MCF 10A (cell line): ENCODE measurements at places on chromosomes 3 and 15. TPM values are rescaled to one million over a fixed set of nuclear protein-coding genes. Genes with fewer than 3 reads are reported as not detected.
A peak's percentile ranks its signal among the peaks of the same experiment; 100 is the strongest.

DNA sequence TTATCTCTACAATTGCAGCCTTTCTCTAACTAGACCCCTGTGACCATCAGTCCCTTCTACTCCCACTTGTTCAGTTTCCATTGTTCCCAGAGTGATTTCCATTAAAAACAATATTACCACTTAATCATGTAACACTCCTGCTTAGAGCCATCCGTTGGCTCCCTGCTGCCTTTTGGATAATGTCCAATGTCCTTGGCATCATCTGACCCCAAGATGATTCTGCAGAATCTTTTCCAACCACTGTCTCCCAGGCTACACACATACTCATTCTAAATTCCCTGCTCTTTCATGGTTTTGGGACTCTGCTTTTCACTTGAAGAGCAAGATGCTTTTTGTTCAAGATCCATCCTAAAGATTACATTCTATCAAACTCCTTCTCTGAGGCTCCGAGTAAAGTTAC, 7.1 kb downstream of the KCNH8 start:
- no peak overlapping the region for H3K27ac ChIP-seq
- no peak for DNase-seq
- no peaks in the 10 kb centered on the region for H3K4me1 ChIP-seq
- H3K4me3 ChIP-seq: no peak overlapping the region

GOLGA6B gene
- total RNA-seq: not detected in 2 replicates

- no peak overlapping the region for H3K27ac ChIP-seq
- H3K27me3 ChIP-seq: no peaks in the 10 kb centered on the region
- no peak overlapping the region for H3K4me3 ChIP-seq
- H3K4me1 ChIP-seq: no peaks in the 10 kb centered on the region
- H3K36me3 ChIP-seq: peaks cover 6% of the 10 kb centered on the region
Measured at GRCh38 chr3:13860001-13860400, 19.9 kb downstream of the WNT7A start.

DNA sequence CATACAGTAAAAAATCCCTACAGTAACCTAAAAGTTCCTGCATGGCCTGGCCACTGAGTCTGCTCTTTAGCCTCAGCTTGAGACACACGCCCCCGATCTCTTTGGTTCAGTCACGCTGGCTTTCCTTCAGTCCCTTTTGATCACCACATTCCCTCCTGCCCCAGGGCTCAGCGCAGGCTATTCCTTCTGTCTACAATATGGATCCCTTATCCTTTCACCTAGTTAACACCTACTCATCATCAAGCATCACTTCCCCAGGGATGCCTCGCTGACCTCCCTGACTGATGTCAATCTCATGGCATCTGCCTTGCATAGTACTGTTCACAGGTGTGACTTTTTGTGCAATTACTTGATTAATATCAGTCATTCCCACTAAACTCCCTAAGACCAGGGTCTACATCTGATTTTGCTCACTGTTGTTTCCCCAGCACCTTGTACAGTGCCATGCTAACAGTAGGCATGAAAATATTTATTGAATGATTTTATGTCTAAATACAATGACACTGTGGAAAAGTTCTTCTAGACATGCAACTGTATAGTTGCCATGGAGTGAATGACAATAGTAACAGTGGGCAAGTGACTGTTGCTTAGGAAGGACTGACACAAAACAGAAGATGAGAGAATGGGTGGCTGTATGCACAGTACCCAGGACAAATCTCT, at the start of gene SNTN:
Gene SNTN (plus strand): TSS at position 610 of the 660 bp plus-strand sequence. CDS start 13 bp downstream, at position 623.
- no peak within 1 kb of the TSS for H3K27ac ChIP-seq
- no peaks in the 10 kb centered on the region for H3K36me3 ChIP-seq
- peaks cover 28% of the 10 kb centered on the region for H3K27me3 ChIP-seq
- no peaks in the 10 kb centered on the region for H3K4me1 ChIP-seq
- H3K4me3 ChIP-seq: no peak within 1 kb of the TSS
- no peak for DNase-seq

GRCh38 chr15:87944691-87945090, 311.8 kb downstream of the NTRK3 start:
- no peak overlapping the region for H3K27ac ChIP-seq
- H3K4me3 ChIP-seq: no peak overlapping the region
- DNase-seq: no peak
- no peaks in the 10 kb centered on the region for H3K36me3 ChIP-seq

PTPRG gene
- total RNA-seq: 47.9 and 54.5 TPM in 2 replicates

DNA sequence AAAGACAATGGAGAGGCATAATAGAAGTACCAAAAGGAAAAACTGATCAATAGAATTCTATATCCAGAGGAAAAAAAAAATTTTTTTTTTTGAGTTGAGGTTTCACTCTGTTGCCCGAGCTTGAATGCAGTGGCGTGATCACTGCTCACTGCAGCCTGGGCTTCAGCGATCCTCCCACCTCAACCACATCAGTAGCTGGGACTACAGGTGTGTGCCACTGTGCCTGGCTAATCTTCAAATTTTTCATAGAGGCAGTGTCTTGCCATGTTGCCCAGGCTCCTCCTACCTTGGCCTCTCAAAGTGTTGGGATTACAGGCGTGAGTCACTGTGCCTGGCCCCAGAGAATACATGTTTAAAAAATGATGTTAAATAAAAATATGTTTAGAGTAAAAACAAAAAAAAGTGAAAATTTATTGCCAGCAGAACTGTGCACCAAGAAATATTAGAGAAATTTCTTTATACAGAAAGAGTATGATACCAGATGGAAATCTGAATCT, 154.3 kb upstream of the ZBTB20 start:
- peak; percentile 43 for DNase-seq
- no peak overlapping the region for H3K4me3 ChIP-seq
- H3K4me1 ChIP-seq: no peaks in the 10 kb centered on the region
- H3K27ac ChIP-seq: no peak overlapping the region
- no peaks in the 10 kb centered on the region for H3K27me3 ChIP-seq

UCN2 gene
- total RNA-seq: 1.5 and 3.8 TPM in 2 replicates

GRCh38 chr3:150107429-150108175, 136.9 kb upstream of the PFN2 start:
- no peaks in the 10 kb centered on the region for H3K4me1 ChIP-seq
- DNase-seq: no peak
- H3K4me3 ChIP-seq: no peak overlapping the region
- no peaks in the 10 kb centered on the region for H3K36me3 ChIP-seq

- H3K27ac ChIP-seq: no peak overlapping the region
- no peak for DNase-seq
- H3K4me3 ChIP-seq: no peak overlapping the region
Measured at GRCh38 chr3:157310329-157311052, 126.2 kb upstream of the PTX3 start.

- no peak for DNase-seq
- H3K27me3 ChIP-seq: peaks cover 3% of the 10 kb centered on the region
- no peak overlapping the region for H3K4me3 ChIP-seq
- no peaks in the 10 kb centered on the region for H3K36me3 ChIP-seq
- no peak overlapping the region for H3K27ac ChIP-seq
- H3K4me1 ChIP-seq: no peaks in the 10 kb centered on the region
Measured at GRCh38 chr3:156017352-156018030, 102.9 kb upstream of the KCNAB1 start.

GRCh38 chr3:6248528-6248927, 612.4 kb upstream of the GRM7 start:
- no peaks in the 10 kb centered on the region for H3K36me3 ChIP-seq
- H3K4me1 ChIP-seq: no peaks in the 10 kb centered on the region
- no peak overlapping the region for H3K4me3 ChIP-seq
- no peak for DNase-seq

WDR93 gene
- 0.33 and 0.47 TPM in 2 replicates for total RNA-seq
